ENCODE measurements at places on chromosomes 12 and 14. TPM values are rescaled to one million over a fixed set of nuclear protein-coding genes. Genes with fewer than 3 reads are reported as not detected.

GRCh38 chr12:19203539-19204506, 74.3 kb downstream of the PLEKHA5 start:
- no peak for DNase-seq

- no peak for DNase-seq
Measured at GRCh38 chr12:46446645-46447044, 74.1 kb upstream of the SLC38A2 start.

The FGD6 gene
- total RNA-seq, result 19.5 TPM

The DPY19L2 gene
- 31.1 TPM for total RNA-seq

DNA sequence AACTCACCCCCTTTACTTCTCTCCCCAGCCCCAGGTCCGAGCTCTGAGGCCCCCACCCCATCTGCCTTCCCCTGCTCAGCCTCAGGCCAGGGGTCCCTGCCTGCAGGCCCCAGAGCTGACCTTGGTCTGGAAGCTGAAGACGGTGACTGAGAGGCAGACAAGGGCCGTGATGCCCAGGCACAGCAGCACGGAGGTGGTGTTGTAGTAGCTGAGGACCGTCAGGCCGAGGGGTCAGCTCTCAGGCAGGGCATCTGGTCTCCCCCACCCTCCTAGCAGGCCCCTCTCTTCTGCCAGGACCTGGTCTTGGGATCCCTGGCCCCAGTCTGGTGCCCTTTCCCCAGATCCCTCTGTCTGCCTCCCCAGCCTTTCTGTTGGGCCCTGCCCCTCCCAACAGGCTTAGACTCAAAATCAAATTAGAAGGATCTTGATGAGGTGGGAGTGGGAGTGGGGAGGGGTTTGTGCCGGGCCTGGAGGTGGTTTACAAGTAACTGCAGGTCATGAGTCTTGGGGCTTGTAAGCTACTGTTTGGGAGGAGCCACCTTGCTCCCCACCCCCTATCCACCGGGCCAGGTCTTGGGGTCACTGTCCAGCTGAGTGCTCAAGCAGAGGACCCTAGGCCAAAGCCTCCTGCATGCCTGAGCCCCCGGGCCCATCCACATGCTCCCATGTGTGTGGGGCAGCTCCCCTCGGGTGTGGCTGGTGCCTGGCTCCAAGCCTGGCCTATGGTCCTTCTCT, 14.2 kb downstream of the FAIM2 start:
- DNase-seq, result no peak

DNA sequence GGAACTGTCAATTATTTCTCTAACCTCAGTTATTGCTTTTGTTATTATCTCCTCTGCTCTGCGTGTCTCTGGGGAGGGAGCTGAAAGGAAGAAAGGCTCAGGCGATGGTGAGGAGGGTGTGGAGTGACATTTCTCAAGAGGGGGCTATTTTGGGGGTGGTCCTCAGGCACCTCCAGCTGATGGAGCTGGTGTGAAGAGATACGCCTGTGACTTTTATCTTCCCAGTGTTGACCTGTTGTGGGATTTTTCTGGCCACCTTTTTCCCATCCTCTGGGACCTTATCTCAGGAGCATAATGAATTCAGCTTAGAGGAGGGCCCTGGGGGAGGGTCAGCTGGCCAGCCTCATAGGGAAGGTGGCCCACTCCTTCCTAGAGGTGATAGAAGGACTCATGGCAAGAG, 26.4 kb downstream of the KCNA5 start:
- no peak for DNase-seq

DNA sequence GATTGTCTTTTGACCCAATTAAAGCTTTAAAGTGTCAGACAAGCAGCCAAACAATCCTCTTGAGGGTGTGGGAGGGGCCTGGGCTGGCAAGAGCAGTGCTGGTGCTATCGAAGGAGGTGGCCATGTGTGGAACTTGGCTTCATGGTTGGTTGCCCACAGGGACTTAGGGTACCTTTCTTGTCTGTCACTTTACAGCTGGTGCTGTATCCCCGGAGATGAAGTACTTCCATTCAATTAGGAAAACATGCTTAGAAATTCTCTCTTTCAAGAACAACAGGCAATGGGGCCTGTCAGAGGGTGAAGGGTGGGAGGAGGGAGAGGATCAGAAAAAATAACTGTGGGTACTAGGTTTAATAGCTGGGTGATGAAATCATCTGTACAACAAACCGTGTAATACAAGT, 86.5 kb downstream of the DAAM1 start:
- peak; percentile 32 for DNase-seq

- no peak for DNase-seq
Measured at GRCh38 chr12:86723326-86723725, 467.1 kb upstream of the MGAT4C start.

GRCh38 chr12:93148412-93148811, 219.3 kb upstream of the EEA1 start:
- no peak for DNase-seq

DNA sequence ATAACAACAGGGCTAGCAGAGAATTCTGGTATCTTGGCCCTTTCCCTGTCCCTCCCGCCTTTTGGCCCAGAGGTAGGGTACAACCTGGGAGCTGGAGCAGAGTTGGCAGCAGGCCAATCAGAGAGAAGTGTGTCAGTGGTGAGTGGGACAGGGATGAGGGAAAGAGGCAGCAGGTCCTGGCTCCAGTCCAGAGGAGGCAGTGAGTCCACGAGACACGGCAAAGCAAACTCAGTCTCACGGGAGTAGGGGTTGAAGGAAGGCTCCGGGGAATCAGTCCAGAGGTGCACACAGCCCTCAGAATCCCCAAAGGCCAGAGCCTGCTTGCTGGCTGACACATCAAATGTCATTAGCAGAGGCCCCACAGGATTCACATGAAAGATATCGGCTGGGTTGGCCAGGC, 7.3 kb downstream of the PAN2 start:
- no peak for DNase-seq

The SRSF9 gene
- total RNA-seq, result 28.1 TPM

- DNase-seq, result no peak
Measured at GRCh38 chr12:93198086-93198485, 179.6 kb upstream of the NUDT4 start.

DNA sequence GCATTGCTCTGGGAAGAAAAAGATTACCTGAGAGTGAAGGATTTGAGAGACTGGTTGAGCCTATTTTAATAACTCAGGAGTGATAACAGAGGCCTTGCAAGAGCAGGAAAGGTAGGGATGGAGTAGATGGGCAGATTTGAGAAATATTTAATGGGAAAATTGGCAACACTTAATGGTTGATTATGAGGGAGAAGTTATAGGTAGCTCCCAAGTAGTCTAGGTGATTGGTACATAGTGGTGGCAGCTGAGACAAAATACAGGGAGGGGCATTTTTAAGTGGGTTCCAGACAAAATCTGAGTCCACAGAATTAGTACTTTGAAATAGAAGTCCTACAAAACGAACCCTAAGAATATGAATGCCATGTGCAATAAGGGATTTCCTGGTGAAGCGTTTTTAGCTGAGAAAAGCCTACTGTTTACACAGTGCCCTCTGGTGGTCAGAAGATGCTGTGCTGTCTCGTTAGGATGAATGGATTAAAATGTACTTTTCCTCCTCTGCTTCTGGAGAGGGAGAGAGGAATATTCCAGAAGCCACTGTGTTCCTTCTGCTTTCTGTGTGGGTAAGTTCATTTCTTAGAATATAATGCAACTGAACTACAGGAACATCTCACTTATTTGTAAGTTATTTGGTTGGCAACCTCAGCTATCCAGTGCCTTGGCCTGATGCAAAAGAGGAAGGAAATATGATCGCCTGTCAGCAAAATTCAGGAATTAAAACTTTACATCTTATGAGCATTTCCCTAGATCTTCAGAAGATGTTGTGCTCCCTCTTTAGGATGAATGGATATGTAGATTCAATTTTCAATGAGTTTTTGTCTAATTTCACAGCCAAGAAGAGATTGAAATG, 6.5 kb downstream of the ZBTB1 start:
- DNase-seq, result peak; percentile 71

DNA sequence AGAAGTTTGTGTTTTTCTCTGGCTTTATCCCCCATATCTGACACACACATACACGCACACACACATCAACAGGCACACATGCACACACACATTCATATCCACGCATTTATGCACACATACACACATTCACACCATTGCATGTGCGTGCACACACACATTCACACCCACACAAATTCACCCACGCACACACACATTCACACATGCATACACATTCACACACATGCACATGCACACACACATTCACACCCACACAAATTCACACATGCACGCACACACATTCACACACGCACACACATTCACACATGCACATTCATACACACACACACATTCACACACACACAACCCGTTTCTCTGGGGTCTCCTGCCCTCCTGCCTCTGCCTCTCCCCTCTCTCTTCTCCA, 264.2 kb downstream of the BCL11B start:
- DNase-seq, result no peak

The HSP90B1 gene
- total RNA-seq, result 337 TPM

GRCh38 chr12:32727237-32727636, 28.5 kb downstream of the YARS2 start:
- DNase-seq, result no peak

DNA sequence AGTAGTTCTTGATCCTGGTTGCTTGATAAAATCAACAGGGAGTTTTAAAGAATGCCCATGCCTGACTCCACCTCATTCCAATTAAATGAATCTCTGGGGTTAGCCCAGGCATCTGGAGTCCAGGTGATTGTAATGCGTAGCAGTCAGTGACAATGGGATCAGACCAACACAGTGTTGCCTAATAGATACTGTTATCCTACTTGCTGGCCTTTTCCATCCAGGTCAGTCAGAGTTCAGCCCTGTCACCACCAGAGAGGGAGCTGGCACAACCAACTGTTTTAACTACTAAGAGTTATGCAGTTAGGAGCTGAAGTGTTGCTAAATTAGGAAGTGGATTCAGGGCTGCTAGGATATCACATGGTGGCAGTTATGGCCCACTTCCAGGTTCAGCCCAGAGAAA, 107.1 kb downstream of the GPR135 start:
- DNase-seq, result peak; percentile 74

GRCh38 chr12:4910502-4911315, 1.0 kb downstream of the KCNA1 start:
- DNase-seq, result no peak

DNA sequence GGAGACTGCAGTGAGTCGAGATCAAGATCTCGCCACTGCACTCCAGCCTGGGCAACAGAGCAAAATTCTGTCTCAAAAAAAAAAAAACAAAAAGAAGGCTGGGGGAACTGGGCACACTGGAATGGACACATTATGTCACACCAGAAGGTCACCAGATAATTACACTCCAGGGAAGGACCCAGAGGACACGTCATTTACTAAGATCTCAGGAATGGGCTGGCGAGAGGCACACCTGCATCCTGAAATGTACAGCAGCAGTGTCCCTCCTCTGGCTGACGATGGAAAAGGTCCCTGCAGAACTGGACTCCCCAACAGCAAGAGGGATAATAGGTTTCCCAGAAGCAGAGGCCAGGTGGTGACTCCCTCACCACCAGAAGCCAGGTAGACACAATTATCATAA, 243.5 kb downstream of the BCL11B start:
- no peak for DNase-seq

DNA sequence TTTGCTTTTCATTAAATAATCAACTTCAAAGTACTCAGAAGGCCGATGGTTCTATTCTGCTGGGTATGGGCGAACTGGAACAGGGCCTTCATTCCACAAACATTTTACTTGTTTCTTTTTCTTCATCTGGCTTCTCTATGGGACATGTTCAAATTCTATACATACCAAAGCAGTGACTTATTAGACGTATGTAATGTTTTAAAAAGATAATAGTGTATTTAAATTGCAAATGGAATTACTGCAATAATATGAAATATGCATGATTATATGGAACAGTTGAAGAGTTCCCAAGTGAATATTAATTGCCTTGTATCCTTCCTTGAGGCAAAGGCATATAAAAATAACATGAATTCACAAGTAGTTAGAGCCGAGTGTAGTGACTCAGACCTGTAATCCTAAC, 75.5 kb downstream of the FAR2 start:
- no peak for DNase-seq

- DNase-seq, result no peak
Measured at GRCh38 chr12:49133014-49133413, 1.8 kb upstream of the TUBA1B start.

GRCh38 chr12:115172521-115172920, 488.5 kb upstream of the TBX3 start:
- no peak for DNase-seq

The ALDH1L2 gene
- total RNA-seq, result 2.0 TPM

GRCh38 chr12:22459838-22460490, 84.4 kb downstream of the C2CD5 start:
- DNase-seq, result no peak

GRCh38 chr12:67539329-67539728, 109.2 kb upstream of the DYRK2 start:
- DNase-seq, result peak; percentile 47

- no peak for DNase-seq
Measured at GRCh38 chr14:57479197-57479596, 14.5 kb downstream of the CCDC198 start.

GRCh38 chr12:11731042-11731357, 81.5 kb downstream of the ETV6 start:
- no peak for DNase-seq

DNA sequence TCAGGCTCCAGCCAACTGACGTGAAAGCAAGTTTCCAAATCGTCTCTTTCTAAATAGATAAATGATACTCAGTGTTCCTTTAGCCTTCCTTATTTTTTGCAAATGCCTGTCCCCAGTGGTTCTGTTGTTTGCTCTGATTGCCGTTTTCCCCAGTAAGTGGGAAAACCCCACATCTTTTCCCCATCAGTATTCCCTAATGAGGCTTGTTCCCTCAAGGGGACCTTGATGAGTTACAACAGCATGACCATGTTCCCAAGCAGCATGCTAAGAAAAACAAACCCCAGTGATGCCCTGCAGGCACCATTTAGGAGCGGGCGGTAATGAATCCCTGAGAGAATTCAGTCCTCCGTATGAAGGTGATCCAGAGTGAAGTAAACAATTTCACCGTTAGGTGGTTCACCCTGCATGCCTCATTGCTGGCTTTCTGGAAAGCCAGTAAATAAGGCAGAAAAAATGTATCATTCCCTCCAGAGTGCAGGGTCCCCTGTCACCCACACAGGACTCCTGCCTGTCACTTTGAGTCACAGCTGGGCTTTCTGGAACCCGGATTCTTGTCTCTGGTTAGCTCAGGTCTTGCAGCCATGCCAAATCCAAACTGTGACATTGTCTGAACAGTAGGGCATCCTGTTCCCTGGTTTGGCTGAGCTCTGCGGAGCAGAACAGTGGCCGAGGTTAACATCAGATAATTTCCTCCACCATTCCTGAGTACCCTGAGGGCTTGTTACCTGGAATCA, 222.6 kb downstream of the RGS6 start:
- no peak for DNase-seq

- no peak for DNase-seq
Measured at GRCh38 chr12:21934173-21934572, 7.1 kb downstream of the ABCC9 start.
